NCI-H1092 treated with DMSO at 0.1 percent for 48 hours (cell line): ENCODE measurements at places on chromosomes 5 and 9.
A peak's percentile ranks its signal among the peaks of the same experiment; 100 is the strongest.

DNA sequence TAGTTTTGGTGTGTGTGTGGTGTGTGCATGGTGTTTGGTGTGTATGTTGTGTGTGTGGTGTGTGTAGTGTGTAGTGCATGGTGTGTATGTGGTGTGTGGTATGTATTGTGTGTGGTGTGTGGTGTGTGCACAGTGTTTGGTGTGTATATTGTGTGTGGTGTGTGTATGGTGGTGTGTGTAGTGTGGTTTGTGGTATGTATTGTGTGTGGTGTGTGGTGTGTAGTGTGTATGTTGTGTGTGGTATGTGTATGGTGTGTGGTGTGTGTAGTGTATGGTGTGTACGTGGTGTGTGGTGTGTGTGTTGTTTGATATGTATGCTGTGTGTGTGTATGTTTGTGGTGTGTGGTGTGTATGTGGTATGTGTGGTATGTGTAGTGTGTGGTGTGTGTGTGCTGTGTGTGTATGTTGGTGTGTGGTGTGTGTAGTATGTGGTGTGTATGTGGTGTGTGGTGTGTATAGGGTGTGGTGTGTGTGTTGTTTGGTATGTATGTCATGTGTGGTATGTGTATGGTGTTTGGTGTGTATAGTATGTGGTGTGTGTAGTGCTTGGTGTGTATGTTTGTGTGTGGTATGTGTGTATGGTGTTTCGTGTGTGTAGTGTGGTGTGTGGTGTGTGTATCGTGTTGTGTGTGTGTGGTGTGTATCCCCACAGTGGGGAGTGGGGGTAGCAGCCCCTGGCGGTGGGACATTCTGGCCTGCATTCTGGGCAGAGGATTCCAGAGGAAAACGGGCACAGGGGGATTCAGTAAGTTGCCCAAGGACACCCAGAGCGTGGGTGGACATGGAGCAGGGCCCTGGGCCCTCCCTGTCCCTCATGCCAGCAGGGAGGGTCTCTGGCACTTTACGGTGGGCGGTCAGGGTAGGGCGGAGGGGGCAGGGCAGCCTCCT lies 79.7 kb downstream of the HMCN2 start:
- no peak for DNase-seq

DNA sequence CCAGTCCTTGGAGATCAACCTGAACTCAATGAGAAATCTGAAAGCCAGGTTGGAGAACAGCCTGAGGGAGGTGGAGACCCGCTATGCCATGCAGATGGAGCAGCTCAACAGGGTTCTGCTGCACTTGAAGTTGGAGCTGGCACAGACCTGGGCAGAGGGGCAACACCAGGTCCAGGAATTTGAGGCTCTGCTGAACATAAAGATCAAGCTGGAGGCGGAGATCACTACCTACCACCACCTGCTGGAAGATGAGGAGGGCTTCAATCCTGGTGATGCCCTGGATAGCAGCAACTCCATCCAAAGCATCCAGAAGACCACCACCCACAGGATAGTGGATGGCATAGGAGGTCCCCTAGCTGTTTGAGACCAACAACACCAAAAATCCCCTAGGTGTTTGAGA lies 30.5 kb upstream of the SPZ1 start:
- DNase-seq: no peak

DNA sequence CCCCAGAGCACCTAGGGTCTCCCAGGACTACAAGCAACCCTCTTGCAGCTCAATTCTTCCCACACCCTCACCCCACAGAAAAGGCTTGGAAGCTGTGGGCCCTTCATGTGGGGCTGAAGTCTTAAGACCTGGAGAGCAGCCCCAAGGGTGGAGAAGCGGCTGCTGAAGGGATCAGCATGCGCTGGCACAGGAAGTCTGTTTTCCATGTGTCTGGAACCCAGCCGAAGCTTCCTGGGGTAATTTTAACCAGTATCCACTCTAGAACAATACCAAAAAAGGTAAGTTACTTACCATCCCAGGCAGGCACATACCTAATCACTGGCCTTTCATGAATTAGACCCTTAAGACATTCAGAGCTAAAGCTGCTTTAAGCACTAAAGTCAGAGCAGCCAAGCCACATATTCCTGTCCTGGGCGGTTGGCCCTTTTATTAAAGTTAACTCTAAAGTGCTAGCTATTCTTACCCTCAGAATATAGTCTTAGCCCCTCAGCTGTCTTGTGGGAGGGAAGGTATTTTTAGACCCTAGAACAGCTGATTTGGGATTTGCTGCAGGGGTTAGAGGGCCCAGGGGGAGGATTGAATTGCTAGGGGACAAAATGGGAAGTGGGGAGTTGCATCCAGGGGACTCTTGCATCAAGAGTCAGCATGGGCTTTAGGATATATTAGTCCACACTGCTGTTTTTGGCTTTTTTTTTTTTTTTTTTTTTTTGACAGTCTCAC lies 6.9 kb downstream of the IL17B start:
- no peak for DNase-seq

GRCh38 chr9:106916466-106917235 lies 53.7 kb downstream of the ZNF462 start:
- DNase-seq: no peak

GRCh38 chr5:62328772-62329491 lies 22.9 kb downstream of the KIF2A start:
- DNase-seq: no peak

- DNase-seq: no peak
Measured at GRCh38 chr9:114086607-114087006, 8.5 kb upstream of the AMBP start.

- no peak for DNase-seq
Measured at GRCh38 chr9:112489039-112489546, 2.5 kb downstream of the KIAA1958 start.

DNA sequence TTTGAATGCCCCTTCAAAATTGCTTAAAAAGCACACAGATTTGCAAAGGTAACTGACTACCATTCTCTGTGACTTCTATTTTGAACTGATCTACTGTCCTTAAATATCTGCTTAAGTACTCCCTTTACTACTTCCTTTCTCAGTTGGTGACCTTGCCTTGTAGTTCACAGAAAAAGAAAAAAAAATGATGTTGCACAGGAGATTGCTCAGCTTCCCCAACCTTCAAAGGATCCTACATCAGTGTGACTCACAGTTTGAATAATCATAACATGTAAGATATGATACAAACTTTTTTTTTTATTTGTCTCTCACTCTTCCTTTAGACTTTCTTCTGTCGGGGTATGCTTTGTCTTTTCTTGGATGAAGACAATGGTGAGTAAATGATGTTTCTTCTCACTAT lies 1029.6 kb downstream of the CDH12 start:
- no peak for DNase-seq

DNA sequence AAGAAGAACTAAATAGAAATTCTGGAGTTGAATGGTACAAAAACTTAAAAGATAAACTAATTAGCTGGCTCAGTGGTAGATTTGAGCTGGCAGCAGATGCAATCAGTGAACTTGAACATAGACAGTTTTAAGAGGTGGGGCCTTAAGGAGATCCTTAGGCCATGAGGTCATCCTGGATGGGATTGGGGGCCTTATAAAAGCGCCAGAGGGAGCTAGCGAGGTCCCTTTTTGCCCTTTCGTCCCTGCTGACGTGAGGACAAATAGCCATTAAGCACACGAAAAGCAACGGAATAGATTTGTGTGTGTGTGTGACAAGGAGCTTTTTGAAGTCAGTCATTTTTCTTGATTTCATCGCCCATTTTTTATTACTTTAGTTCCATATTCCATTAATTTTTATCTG lies 83.3 kb downstream of the ZNF354C start:
- no peak for DNase-seq

DNA sequence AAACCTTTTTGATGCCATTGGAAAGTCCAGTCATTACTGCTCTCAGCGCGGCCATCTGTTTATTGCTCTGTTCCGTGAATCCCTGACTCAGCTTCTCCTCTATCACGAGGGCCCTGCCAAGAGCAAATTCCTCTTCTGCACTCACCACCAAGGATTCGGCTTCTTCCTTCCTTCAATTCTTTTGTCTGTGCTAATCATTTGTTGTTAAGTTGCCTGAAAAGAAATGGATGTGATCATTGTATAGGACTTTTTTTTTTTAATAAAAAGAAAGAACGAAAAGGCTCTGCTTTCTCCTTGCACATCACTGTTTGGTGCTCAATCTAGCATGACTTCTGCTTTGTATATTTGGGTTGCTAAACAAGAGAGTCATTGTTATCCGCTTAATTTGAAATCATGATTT lies 128.7 kb upstream of the PIK3R1 start:
- DNase-seq: no peak

GRCh38 chr9:98860871-98861293 lies 53.4 kb downstream of the GALNT12 start:
- DNase-seq: no peak

DNA sequence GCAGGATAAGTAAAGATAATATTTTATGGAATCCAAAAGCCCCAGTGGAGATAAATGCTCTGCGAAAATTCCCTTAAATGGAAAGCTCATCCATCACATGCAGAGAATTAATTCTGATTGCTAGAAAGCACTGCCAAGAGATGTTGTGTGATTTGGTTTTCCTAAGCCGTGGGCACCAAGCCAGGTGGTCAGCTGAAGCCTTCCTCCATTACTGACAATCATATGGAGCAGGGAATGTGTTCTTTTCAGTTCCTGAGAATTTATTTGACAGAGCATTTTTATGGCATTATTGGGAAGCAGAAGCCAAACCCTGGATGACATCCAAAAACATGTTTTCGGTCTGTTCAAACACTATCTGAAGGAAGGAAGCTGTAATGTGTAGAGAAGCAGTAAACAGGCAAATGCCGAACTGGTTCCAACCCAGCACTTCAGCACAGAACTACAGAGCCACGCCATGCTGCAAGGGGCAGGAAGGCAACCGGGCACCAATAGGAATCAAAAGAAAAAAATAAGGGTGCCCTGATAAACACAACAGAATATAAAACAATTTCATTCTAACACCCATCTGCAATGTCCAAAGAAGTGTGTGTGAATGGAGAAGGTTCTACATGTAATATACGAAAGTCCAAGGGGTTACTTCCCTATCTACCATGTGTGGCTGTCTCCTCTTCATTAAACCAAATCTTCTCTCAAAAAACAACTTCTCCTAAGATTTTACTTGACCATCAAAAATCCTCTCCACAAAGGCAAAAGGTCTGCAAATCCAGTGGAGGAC lies 12.3 kb downstream of the ARSB start:
- peak; percentile 75 for DNase-seq
